M059J (cell line): ENCODE measurements at places on chromosomes 1 and 21. TPM values are rescaled to one million over a fixed set of nuclear protein-coding genes. Genes with fewer than 3 reads are reported as not detected.

Gene PLA2G2F
- total RNA-seq = not detected in 2 replicates

Gene HFM1
- 0.10 TPM in 1 of 2 replicates, not detected in the other for total RNA-seq

Gene PER3
- 10.5 and 16.8 TPM in 2 replicates for total RNA-seq

Gene OR2L5
- not detected in 2 replicates for total RNA-seq

Gene APOBEC4
- not detected in 2 replicates for total RNA-seq

Gene CSF3R
- not detected in 2 replicates for total RNA-seq

Gene MLLT11
- 43.2 and 46.5 TPM in 2 replicates for total RNA-seq

DNA sequence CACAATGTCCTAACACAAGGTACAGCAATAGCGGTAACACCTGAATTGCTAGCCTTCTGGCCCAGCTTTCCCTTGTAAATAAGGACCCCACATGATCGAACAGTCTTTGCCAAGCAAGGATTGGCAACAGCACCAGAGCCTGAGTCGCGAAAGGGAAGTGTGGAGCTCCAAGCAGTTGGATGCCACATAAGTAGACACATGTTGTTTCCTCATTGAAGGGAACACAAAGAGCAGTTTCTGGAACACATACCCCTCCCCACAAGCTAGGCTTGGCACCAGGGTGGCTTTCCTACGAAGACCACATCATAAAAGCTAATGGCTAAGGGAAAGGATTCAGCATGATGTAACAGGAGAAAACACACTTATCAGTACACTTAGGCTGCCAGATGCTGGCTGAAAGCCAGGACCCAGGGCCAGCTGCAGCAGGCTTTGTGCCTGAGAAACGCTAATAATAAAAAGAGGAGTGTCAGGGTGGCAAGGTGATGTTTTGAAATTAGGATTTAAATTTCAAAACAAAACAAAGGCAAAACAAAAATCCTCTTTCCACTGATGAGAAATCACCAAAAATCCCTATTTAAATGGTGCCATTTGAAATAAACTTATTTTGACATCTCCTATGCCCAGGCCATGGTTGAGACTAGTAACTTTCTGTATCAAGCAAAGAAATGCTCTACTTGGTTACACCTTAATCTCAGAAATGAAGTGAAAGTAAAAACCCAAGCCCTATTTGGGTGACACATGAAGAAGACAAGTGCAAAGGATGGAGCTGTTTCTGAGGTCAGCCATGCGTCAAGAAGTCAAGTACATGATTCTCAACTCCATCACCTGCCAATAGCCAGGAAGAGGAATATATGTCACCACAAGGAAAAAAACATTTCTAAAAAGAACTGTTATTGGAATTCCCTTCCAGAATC, 11.9 kb upstream of the CPLANE2 start:
- DNase-seq = peak; percentile 78

DNA sequence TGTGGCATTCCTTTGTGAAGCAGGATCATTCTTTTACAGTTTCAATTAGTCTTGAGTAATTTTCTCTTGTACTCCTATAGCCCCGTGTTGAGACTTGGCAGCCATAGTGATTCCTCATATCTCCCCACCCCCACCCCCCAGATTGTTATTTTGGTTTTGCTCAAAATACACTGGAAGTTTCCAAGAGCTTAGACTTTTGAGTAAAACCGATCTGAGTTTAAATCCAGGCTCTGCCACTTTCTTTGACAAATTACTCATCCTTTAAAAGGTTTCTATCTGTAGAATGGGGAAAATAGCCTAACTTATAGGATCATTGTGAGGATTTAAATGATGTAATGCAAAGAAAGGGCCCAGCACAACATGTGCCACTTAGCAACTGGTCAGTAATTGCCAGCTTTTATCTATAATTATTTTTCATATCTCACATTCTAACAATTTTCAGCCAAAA, 53.1 kb upstream of the RC3H1 start:
- DNase-seq = no peak

GRCh38 chr1:103160281-103160680, 52.0 kb upstream of the COL11A1 start:
- no peak for DNase-seq

DNA sequence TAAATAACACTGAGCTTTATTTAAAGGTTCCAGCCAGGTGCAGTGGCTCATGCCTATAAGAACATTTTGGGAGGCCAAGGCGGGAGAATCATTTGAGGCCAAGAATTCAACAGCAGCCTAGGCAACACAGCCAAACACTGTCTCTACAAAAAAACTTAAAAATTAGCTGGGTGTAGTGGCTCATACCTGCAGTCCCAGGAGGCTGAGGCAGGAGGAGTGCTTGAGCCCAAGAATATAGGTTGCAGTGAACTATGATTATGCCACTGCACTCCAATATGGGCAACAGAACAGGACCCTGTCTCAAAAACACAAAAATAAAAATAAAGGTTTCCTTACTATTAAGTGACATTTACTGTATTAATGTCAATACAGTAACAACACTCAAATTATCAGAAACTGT, 2.1 kb downstream of the TAF12 start:
- peak; percentile 39 for DNase-seq

DNA sequence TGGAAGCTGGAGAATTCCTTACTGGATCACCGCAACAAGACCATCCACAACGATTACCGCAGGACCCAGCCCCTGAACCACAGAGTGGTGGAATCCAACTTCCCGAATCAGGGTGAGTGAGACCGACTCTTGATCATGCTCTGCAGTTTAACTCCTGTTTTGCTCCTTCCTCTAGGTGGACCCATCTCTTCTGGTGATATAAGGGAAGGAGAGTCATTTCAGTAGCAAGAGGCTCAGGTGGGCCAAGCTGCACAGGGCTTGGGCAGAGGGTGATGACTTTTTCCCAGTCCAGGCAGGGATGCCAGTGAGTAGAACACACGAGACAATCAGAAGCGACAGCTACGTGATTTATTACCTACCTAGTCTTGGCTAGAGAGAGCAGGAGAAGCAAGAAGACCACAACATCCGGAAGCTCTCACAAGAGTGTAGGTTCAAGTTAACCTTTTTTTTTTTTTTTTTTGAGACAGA, 25.2 kb downstream of the CA6 start:
- peak; percentile 46 for DNase-seq

DNA sequence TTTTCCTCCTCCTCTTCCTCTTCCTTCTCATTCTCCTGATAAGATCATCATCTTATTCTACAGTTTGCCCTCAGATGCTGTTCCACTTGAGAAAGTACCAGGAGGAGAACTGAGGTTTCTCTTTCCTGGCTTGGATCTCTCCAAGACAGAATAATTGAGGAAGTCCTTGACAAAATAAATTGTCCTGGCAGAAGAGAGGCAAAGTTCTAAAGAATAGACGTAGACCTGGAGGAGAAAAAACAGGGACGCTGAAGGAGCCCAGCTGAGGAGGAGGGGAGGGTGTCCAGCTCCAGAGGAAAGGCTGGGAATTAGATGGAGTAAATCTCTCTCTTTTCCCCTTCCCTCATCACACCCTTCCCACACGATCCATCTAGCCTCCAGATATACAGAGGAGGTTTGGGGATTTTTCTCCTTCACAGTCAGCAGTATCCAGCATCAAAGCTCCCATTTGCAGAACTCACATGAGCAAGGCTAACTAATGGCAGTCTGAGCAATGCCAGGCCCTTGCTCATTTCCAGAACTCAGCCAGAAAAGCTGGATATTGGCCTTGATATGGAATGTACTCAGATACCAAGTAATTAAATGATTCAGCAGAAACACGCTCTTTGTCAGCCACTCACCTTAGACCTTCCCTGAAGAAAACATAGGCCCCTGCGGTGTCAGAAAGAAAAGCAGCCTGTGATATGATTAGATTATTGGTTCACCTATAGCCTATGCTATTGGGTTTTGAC, 5.1 kb upstream of the GNG12 start:
- DNase-seq = peak; percentile 75

DNA sequence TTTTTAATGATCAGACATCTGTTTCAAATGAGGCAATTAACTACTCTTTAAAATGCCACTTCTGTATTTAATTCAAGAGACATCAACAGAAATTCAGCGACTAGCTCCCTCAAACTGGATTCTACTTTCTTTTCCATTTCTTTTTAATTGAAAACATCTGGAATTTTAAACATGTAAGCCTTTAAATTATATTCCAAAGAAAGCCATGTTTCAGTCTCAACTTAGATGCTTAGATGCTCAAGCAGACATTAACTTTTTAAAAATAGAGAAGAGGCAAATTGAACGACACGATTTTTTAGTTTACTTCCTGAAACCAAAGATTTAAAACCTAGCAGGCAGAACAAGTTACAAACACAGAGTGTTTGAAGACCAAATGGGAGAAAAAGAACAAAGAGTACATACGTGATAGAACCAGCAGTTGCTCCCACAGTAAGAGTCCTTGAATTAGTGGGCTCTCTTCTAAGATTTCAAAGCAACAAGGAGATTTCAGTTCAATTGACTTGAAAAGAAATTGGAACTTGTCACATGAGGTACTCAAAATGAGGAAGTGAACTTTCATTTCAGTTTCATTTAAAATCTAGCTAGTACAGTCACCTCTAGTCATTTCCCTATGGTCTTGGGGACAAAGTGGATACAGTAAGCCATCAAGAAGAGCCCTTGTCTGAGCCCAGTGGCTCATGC, at the start of gene CTSS:
TSS of gene CTSS (minus strand) at position 483 of the 681 bp plus-strand sequence. CDS start 1,015 bp downstream, outside the sequence.
- peak; percentile 51 for DNase-seq

DNA sequence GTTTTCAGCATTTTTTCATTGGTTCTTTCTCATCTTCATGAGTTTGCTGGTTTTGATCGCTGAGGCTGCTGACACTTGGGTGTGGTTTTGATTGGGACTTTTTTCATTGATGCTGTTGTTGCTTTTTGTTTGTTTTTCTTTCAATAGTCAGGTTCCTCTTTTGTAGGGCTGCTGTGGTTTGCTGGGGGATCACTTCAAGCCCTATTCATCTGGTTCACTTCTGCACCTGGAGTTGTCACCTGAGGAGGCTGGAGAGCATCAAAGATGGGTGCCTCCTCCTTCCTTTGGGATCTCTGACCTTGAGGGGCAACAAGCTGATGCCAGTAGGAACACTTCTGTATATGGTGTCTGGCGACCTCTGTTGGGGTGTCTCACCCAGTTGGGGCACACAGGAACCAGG, 1279.9 kb upstream of the TMPRSS15 start:
- no peak for DNase-seq

- peak; percentile 12 for DNase-seq
These were observed 16.6 kb downstream of the CRNN start for GRCh38 chr1:152397474-152397873.

DNA sequence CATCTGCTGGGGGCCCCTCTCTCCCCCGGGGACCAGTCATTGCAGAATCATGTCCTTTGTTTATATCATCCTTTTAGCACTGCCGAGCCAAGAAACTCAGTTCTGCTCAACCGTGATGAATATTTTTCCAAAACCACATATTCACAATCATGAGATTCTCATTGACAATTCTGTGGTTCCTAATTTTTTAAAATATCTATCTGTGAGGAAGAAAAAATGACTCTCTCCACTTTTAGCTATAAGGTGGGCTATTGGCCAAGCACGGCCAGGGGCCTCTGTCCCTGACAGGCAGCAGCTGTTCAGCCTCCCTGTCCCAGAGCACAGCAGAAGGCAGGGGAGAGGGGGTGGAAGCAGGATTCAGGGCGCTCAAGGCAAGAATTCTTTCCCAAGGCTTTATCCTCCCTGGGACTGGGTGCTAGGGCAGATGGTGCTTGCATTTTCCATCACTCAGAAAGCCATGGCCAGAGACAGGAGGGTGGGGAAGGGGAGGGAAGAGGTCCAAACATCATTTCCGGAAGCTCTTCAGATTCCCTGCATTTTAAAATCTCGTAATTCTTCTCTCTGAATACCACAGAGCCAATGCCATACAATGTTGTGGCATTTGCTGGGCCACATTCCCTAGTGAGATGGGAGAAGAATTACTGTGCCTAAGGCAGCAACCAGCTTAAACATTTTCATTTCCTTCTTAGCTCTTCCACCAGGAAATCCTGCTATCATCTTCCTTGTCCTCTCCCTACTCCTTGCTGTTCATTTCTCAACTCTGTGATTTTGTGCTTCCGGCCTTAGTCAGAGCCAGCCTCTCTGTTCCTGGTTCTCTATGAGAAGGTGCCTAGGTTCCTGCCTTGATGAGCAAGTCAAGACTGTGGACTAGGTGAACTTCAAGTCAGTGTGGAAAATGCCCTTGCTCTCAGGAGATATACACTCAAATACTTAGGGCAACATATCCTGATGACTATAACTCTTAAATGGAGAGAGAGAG, 60.3 kb downstream of the KCNJ6 start:
- DNase-seq = peak; percentile 93

DNA sequence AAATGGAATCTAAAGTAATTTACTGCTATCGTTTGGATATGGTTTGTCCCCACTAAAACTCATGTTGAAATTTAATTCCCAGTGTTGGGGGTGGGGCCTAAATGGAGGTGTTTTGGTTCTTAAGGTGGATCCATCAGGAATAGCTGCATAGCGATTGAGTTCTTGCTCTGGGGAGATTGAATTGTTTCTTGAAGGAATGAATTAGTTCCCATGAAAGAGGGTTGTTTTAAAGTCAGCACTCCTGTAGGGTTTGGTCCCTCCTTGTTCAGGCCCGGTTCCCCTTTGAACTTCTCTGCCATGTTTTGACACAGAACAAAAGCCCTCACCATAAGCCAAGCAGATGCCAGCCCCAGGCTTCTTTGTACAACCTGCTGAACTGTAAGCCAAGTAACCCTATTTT, 170.9 kb downstream of the COL11A1 start:
- no peak for DNase-seq

- DNase-seq = no peak
These were observed 91.7 kb upstream of the HP1BP3 start for GRCh38 chr1:20878799-20879198.
